Spleen (tissue), 13 donors: ENCODE measurements at places on chromosomes 3 and 15. TPM values are rescaled to one million over a fixed set of nuclear protein-coding genes. Genes with fewer than 3 reads are reported as not detected.

DHFR2 gene
- 4.6 TPM for total RNA-seq

NR1D2 gene
- total RNA-seq = 20.4 TPM

BRK1 gene
- total RNA-seq = 96.6 TPM

C15orf62 gene
- total RNA-seq = not detected

HYAL1 gene
- total RNA-seq = 111 TPM

CCNB2 gene
- 1.5 TPM for total RNA-seq

CHRM5 gene
- not detected for total RNA-seq

LMCD1 gene
- 83.0 TPM for total RNA-seq

ZNF501 gene
- 5.2 TPM for total RNA-seq

RAP2B gene
- total RNA-seq = 30.4 TPM

STAC gene
- total RNA-seq = 0.52 TPM

EFCC1 gene
- total RNA-seq = 11.2 TPM

NEDD4 gene
- total RNA-seq = 18.5 TPM

IL17RD gene
- 5.4 TPM for total RNA-seq

NOX5 gene
- total RNA-seq = 17.3 TPM

XYLB gene
- 2.6 TPM for total RNA-seq

CPEB1 gene
- 0.09 TPM for total RNA-seq

NR2E3 gene
- total RNA-seq = 0.68 TPM

B3GALNT1 gene
- total RNA-seq = 9.1 TPM

ARGFX gene
- total RNA-seq = not detected

AMOTL2 gene
- 83.4 TPM for total RNA-seq

C3orf20 gene
- 1.1 TPM for total RNA-seq

FBXO40 gene
- total RNA-seq = not detected

TGM4 gene
- not detected for total RNA-seq

IQSEC1 gene
- total RNA-seq = 107 TPM

DAPK2 gene
- 18.4 TPM for total RNA-seq
